ENCODE measurements at places on chromosomes 6 and 20.
A peak's percentile ranks its signal among the peaks of the same experiment; 100 is the strongest.

DNA sequence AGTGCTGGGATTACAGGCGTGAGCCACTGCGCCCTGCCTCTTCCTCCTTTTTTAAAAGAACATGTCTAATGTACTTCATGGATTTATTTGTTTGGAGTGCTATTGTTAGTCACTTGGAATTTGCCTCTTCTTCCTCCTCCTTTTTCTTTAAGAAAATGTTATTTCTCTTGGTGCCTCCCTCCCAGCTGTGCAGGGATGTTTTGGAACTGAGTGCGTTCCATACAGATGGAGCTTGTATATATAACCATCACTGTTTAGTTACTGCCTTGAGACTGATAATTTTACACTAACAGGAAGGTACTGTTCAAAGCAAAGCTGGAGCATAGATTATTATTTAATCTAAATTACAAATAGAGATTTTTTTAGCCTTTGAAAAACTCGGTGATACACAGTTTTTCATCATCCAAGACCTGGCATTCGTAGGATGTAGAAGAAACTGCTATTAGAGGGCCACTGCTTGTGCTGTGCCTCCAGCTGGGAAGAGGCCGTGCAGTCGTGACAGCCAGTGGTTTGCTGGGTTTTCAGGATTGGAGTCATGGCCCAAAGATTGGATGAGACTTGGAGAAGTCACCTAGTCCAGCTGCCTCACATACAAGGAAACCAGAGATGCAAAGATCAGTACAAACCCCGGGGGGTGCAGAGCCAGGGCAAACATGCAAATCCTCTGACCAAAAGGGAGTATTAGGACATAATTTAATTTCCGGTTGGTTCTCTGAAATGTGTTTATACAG lies 123.1 kb downstream of the PLEKHG1 start:
- DNase-seq, result no peak

- peak; percentile 63 for DNase-seq
Observed at GRCh38 chr6:91088515-91088914, 501.6 kb upstream of the MAP3K7 start.

DNA sequence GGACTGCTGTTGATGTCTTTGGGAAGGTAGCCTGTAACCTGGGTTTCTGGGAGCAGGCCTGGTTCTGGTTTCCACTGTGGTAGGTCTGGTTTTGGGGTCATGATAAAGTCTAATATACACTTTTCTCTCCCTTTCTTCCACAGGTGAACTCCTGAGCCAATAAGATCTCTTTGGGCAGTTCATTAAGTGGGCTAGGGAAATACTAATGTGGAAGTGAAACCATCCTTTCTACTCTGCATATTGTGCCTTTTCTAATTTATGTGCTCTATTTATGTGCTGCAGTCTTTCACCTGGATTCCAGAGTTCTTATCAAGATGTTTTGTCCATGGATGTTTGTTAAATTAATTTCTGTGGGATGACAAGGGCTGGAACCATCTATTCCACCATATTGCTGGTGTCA lies 165.7 kb upstream of the PTPRK start:
- no peak for DNase-seq

- no peak for DNase-seq
Observed at GRCh38 chr6:154604119-154604518, 93.6 kb upstream of the CNKSR3 start.

DNA sequence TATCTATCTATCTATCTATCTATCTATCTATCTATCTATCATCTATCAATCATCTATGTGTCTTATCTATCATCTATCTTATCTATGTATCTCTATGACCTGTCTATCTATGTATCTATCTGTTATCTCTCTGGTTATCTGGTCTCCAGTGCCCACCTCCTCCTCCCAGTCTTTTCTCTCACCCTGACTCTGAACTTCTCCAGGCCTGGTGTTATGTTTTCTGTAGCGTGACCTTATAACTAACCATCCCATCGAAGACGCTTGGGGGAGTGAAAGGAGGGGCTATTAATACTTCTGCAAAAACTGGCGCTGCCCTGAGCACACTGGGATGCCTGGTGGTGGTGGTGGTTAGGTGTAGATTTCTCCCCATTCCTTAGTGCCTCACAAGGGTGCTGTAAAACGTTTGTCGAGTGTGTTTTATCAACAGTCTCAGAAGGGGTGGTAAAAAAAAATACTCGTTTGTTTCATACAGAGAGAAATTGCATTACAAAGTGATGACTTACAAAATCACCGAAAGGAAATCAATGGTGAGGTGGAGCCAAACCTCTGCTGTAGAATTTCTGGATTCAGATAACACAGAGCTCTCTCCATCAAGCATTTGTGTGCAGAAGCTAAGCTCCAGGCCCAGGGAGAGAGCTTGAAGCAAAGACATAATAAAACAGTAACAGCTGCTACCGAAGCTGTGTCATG lies 156.2 kb downstream of the BCAS1 start:
- no peak for DNase-seq

GRCh38 chr6:127347178-127347577 lies 3.8 kb upstream of the ECHDC1 start:
- DNase-seq, result no peak

GRCh38 chr20:2559279-2559626 lies 22.9 kb downstream of the TMC2 start:
- no peak for DNase-seq

DNA sequence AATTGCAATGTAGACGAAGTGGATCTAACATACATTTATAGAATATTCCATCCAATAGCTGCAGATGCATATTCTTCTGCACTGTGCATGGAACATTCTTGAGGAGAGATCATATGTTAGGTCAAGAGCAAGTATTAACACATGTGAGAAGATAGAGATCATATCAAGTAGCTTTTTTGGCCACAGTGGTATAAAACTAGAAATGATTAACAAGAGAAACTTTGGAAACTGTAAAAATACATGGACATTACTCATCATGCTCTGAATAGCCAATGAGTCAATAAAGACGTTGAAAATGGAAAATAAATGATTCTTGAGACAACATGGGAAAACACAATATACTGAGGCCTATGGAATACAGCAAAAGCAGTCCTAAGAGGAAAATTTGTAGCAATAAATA lies 94.2 kb downstream of the STXBP5 start:
- no peak for DNase-seq

- no peak for DNase-seq
Observed at GRCh38 chr6:163098827-163099479, 315.6 kb upstream of the QKI start.

- no peak for DNase-seq
Observed at GRCh38 chr20:23624324-23624691, 13.4 kb downstream of the CST3 start.

DNA sequence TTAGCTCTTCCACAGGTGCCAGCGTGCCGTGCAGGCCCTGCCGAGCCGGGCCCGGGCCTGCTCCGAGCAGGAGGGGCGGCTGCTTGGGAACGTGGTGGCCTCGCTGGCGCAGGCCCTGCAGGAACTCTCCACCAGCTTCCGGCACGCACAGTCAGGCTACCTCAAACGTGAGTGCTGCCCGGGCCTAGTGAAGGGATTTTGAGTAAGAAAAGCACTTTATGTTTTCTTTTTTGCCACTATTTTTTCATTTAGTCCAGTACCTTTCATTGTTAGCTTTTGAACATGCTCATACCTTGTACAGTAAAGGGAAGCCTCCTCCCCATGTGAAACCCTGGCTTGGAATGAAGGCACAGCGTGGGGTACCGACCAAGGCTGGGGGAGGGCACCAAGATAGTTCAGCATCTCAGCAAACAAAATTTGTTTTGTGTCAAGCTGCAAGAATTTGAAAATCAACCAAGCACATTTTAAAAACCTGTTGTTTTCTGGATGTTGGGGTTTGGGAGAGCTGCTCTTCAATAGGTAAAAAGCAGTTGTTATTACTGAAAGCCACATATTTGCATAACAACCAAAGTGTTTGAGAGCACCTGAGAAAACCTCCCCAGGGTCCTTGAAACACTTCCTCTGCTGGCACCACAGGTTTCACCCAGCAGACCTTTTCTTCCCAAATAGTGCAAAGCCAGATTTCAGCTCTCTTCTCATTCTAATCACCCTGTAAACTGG lies 18.4 kb downstream of the STX16 start:
- DNase-seq, result no peak

DNA sequence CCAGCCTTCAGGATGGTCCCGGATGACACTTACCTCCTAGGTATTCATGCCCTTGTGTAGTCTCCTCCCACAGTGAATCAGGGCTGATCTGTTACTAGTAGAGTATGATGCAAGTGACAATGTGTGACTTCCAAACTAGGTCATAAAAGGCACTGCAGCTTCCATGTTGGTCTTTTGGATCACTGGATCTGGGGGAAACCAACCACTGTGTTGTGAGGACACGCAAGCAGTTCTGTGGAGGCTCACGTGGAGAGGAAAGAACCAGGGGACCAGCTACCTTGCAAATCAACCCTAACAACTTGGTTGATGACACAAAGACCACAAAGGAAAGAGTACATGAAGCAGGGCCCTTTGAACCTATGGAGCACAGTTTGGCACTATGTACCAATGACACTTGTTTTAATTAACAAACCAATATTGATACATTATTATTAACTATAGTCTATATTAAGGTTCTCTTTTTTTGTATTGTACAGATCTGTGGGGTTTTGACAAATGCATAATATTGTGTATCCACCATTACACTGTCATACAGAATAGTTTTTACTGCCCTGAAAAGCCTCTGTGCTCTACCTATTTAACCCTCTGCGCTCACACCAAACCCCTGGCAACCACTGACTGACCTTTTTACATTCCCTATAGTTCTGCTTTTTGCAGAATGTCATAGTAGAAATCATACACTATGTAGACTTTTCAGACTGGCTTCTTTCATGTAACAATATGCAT lies 16.3 kb upstream of the SDCBP2 start:
- DNase-seq, result no peak

GRCh38 chr6:47520282-47520681 lies 42.7 kb downstream of the CD2AP start:
- DNase-seq, result peak; percentile 68

- DNase-seq, result no peak
Observed at GRCh38 chr6:40509086-40509485, 78.1 kb downstream of the LRFN2 start.

DNA sequence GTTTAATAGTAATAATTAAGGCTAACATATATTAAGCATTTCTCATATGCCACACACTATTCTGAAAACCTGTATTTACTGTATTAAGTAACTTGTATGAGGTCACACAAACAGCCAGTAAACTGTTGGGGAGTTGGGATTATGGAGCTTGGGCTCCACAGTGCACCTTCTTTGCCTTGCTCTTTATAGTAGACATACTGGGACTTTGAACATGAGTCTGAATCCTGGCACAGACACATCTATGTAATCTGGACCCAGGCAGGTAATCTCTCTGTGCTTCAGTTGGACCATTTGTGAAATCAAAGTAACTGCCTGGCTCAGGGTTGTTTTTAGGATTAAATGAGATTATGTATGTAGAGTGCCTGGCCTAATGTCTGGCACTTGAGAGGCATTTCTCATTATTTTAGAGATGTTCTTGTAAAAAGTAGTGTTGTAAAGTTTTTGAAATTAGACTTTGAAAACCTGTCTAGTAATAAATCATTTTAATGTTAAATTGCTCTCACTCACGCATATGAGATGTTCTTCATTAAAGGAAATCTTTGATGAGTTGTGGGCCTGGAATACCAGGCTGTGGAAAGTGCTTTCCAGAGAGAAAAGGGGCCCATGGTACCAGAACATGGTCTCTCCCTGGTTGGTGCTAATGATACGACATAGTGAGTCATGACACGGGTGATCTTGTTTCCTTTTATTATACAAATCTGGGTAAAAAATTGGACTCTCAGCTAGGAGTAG lies 34.3 kb downstream of the LRRC1 start:
- no peak for DNase-seq

DNA sequence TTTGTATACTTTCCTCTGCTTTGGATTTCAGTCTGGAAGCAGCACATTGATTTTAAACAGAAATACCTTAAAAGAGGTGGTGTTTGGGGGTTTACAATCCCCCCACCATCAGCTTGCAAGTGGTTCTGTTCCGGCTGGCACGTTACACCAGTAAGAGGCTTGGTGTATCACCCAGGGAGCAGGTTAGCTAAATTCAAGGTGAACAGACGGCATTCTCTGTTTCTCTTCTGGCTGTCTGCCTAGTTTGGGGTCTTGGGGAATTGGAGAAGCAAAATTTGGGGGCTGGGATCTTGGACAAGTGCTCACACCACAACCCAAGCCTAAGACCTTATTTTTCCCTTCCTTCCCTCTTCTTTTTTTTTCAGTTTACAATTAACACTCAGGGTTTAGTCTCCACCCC lies 7.5 kb upstream of the APCDD1L start:
- DNase-seq, result no peak

GRCh38 chr6:125200941-125201340 lies 47.4 kb downstream of the TPD52L1 start:
- no peak for DNase-seq

DNA sequence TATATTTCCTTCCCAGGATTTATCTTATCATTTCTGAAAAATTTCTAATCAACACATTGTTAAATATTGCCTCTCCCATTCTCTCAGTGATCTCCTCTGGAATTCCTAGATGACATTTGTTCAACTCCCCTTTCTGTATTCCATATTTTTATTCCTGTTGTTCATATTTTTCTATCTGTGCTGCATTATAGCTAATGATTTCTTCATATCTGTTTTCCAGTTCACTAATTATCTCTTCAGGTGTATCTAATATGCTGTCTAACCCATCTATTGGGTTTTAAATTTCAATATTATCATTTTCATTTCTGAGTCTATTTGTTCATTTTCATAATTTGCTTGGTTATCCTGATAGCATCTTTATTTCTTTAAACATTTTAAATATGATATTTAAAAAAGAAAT lies 141.9 kb downstream of the GRM4 start:
- DNase-seq, result no peak

DNA sequence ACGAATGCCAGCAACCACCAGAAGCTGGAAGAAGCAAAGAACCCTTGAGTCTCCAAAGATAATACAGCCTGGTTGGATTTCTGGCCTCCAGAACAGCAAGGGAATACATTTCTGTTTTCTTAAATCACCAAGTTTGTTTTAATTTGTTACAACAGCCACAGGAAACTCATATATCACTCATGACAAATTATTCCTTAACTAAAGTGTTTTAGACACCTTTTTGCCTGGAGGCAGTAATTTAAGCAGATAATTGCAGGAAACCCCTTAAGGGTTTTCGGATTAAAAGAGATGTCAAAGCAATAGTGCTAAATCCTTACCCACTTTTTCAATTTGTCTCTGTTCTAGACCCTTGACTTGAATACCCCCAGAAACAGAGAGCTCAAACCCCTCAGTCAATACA lies 1050.0 kb downstream of the EPHA7 start:
- no peak for DNase-seq

DNA sequence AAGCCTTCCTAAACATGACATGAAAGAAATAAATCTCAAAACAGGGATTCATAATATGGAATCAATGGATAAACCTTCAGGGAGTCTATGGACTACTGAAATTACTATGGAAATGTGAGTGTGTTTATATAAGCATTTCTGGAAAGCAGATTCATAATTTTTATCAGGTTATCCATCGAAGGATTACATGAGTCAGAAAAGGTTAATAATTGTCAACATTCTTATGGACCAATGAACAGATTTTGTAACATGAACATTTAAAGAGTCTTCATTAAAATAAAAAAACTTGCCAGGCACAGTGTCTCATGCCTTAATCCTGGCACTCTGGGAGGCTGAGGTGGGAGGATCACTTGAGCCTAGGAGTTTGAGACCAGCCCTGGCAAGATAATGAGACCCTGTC lies 84.8 kb downstream of the AHI1 start:
- DNase-seq, result no peak
